ENCODE measurements at places on chromosomes 1 and 21.

GRCh38 chr1:199041173-199041914 is 402.5 kb downstream of the PTPRC start:
- no peak for DNase-seq

- no peak for DNase-seq
Measured at GRCh38 chr21:21003701-21004100, 5.5 kb downstream of the NCAM2 start.

GRCh38 chr1:26066160-26066559 is 1.3 kb downstream of the TRIM63 start:
- DNase-seq = no peak

DNA sequence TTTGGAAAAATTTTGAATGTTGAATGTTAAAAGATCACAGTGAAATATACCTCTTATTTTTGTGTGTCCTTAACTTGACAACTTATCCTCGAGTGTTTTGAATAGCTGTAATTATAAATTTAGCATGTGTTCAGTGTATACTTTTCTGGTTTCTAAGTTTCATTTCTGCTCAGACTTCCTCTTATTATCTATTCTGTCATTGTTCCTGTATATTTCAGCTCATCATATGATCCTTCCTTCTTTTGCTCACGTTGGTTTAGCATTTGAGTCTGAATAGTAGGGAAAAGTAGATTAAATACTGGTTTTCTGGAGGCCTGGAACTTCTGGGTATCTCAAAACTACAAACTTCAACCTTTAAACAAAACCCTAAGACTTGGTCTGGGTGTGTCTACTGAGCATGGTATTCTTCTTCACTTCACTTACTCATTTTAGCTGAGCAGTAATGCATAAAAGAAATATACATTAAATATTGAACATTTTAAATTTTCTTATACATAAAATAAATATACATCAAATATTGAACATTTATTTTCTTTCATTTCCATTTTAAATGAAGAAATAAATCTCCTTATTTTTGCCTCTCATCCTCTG is 3.3 kb upstream of the ATP6V1G3 start:
- DNase-seq = no peak

- no peak for DNase-seq
Measured at GRCh38 chr1:81431624-81432000, 369.1 kb upstream of the ADGRL2 start.

GRCh38 chr1:229093609-229094336 is 177.1 kb upstream of the RAB4A start:
- DNase-seq = no peak

DNA sequence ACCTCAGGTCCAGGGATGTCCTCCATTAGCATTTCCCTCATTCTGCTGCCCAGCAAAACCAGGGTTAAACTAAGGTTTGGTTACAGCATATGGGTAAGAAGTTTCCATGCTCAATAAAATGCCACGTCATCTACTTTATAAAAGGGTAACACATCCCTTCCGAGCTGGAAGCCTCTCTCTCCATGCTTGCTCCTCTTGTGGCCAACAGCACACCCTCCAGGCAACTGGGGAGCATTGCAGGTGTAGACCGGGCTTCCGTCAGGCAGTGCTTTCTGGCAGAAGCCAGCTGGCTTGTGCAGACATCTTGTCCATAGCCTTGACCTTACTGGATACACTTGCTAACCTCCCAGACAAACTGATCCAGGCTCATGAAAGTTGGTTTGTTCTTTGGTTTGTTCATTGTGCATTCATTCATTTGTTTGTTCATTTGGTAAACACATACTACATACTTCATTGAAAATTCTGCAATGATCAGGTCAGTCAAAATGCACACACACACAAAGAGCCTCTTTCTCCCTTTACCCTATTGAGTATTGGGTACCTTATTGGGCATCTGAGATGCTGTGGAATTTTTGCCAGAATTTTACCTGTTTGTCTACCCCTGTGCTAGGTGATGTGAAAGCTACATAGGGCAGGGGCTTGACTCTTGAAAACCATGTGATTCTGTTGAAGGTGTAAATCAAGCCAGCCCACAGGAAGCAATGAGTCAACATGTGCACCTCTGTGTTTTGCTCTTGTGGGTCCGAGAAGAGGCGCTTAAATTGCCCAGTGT is 422.8 kb downstream of the CAMTA1 start:
- no peak for DNase-seq

DNA sequence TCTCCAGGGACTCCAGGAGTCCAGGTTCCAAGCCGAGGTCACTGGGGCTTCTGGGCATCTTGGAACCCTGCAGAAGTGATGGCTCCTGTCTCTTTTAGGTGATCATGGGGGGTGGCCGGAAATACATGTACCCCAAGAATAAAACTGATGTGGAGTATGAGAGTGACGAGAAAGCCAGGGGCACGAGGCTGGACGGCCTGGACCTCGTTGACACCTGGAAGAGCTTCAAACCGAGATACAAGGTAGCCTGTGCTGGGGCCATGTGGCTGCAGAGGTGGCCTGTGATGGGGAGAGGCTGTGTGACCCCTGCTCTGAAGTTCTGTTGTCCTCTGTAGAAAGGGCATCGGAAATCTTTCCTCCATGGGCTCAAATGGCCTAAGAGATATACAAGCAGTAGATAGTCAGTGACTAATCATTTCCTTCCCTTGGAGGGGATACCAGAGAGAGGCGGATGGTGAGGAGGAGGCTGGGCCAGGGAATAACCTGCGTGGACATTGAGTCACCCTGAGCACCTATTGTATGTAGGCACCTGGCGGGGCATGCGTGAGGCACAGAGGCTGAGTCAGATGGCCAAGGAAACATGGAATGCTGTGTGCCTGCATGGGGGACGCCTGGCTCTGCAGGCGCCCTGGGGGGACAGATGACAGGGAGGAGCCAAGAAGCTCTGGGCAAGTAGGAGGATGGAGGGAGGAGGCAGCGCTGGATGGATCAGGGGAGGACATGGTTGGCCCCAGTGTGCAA is 59.0 kb downstream of the ALPL start:
- DNase-seq = no peak

GRCh38 chr1:17612831-17613230 is 73.3 kb downstream of the ARHGEF10L start:
- DNase-seq = no peak

DNA sequence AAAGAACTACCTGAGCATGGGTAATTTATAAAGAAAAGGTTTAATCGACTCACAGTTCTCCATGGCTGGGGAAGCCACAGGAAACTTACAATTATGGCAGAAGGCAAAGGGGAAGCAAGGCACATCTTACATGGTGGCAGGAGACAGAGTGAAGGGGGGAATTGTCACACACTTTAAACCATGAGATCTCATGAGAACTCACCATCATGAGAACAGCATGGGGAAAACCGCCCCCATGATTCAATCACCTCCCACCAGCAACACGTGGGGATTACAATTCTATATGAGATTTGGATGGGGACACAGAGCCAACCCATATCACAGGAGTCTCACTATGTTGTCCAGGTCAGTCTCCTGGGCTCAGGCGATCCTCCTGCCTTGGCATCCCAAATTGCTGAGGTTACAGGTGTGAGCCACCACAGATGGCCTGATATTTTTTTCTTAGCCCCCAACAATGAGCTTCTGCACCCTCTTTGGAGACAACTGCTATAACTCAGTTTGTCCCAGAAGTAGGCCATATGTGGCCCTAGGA is 22.5 kb upstream of the MORC3 start:
- DNase-seq = no peak

- no peak for DNase-seq
Measured at GRCh38 chr21:38831526-38832467, 26.1 kb downstream of the ETS2 start.

DNA sequence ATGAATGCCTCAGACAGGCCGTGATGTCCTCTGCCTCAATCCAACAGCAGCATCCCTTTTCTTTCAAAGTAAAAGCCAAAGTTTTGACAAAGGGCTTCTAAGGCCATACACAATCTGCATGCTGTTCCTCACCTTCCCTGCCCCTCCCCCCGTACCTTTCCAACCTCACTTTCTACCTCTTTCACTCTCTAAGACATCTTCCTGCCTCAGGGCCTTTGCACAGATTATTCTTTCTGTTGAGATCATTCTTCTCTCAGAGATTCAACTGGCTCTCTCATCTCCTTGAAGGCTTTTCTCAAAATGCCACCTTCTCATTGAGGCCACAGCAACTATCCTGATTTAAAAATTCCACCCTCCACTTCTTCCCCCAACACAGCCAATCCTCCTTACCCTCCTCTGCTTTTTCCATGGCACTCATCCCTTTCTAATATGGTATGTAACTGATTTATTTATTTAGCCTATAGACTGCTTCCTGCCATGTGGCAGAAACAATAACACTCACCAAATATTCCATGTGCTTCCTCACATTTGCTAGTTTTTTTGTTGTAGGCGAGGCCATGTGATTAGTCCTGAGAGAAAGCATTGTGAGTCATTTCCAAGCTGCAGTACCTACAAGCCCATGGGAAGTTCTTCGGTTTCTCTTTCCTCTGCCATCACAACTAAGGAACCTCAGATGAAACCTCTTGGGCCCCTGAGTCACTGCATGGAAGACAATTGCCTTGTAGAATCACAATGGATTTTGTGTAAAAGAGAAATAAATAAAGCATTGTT is 58.7 kb upstream of the GADD45A start:
- DNase-seq = no peak

- DNase-seq = no peak
Measured at GRCh38 chr1:231571904-231572303, 43.4 kb downstream of the TSNAX start.

DNA sequence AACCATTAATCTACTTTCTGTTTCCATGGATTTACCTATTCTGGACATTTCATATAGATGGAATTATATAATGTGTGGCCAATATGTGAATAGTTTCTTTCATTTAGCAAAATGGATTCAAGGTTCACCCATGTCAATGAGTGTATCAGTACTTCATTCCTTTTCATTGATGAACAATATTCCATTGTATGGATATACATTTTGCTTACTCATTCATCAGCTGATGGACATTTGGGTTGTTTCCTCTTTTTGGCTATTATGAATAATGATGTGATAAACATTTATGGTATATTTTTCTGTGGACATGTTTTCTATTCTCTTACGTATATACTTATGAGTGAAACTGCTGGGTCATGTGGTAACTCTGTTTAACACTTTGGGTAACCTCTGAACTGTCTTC is 97.8 kb downstream of the SCMH1 start:
- DNase-seq = no peak

Data from esophagus squamous epithelium (tissue), 5 donors.